Hippocampal formation (tissue), 2 donors: ENCODE measurements at places on chromosomes 3 and 15.
A peak's percentile ranks its signal among the peaks of the same experiment; 100 is the strongest.

GRCh38 chr3:99967796-99968195 is 146.5 kb downstream of the FILIP1L start:
- DNase-seq, result no peak

GRCh38 chr3:49495023-49495422 is 25.0 kb downstream of the DAG1 start:
- DNase-seq, result no peak

DNA sequence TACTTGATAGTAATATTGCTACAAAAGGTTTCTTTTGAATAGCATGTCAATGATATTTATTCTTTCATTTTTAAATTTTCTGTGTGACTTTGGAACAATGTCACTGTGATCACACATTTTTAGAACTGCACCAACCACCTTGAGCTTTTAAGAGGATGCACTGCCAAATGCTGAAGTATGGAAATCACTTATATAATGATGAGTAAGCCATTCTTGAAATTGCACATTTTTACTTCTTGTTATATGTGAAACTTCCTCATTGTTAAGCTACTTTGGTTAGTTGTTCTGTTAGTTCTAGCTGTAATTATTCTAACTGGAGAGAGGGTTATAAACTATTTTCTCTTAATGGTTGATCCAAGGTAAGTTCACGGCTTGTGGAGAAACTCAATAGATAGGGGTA is 547.5 kb downstream of the ZIC1 start:
- DNase-seq, result no peak

DNA sequence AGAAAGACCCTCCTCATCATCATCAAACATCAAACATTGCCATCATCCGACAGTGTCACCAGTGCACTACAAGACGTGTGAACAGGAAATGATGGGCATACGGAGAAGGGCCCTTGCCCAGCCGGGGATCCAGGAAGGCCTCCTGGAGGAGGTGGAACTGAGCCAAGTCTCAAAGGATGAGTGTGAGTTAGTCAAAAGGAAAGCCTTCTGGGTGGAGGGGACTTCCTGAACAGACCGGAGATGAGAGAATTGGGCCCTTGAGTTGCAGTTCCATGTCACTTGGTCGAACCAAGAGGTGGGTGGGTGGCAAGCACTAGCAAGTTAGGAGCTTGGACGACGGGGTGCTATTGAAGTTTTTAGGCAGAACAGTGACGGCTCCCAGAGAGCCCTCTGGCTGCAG is 8.5 kb downstream of the SEMA4B start:
- DNase-seq, result no peak

DNA sequence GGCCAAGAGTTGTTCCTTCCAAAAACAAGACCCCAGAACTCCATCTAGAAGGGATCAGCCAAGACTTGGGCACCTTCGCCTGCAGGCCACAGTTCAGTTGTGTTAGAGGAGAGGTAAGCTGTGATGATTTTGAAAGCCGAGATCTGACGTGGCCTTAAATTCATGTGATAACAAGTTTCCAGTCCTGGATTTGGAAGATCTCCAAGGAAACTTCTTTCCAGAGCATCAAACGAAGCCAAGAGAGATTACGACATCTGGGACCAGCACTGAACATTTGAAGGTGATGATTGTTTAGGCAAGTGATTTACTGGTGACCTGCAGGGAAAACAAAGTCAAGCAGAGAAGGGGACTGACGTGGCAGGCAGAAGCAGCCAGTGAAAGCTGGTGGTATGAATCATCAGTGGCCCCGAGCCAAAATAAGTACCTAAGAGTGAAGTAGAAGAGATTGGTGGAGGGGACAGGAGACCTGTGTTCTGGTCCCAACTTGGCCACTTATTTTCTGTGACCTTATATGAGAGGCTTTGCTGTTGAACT is 339.0 kb upstream of the PROK2 start:
- no peak for DNase-seq

- no peak for DNase-seq
Measured at GRCh38 chr15:80554560-80554959, 140.6 kb upstream of the ABHD17C start.

DNA sequence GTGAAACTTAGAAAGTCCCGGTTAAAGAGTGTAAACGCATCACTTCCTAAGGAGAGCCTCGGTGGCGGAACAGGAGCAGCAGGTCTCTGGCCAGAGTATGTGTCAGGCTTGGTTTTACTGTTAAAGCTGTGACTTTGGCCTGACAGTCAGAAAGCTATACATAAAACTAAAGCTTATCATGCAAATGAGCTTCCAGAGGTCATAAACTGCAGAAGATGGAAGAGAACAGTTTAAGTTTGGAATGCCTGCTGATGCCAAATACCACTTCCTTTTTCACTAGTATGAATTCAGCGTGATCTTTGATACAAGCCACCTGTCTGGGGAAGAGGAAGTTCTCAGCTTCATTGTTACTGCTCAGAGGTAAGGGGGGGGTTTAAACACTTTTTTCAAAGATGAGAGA is 125.1 kb upstream of the CTDSPL start:
- no peak for DNase-seq

DNA sequence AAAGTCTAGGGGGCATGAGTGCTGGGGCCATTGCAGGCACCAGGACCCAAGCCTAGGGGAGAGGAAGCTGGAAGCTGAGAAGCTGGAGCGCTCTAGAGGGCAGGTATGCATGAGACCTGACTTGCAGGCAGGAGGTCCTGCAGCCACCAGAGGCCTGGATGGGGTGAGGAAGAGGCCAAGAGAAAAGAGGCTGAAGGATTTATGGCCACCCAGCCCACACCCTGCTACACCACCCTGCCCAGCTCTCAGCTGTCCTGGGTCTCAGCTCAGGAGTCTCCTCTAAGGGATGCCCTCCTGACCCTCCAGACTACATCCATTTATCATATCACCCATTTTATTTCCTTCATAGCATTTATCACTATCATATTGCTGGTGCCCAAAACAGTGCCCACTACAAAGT is 36.5 kb downstream of the RPN1 start:
- no peak for DNase-seq

GRCh38 chr3:106806964-106807363 is 570.3 kb upstream of the CCDC54 start:
- DNase-seq, result no peak

- no peak for DNase-seq
Measured at GRCh38 chr15:40372981-40373380, 9.5 kb upstream of the KNSTRN start.

- DNase-seq, result no peak
Measured at GRCh38 chr3:13769422-13769821, 110.4 kb downstream of the WNT7A start.

DNA sequence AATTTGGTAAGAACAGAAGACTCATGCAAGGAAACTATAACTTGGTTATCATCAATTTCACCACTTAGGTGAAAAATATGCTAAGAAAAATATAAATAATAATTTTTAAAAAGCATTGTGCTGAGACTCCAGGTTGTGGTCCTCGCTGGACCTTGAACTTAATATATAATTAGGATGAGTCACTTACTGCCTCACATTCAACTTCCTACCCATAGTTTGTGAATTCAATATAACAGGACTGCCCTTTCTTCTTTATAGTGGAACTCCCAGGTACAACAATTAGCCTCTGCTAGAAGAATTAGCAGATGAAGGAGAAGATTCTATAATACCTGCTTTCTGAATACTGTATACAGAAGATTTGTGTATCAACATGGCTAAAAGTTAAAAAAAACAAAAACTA is 149.1 kb upstream of the SPRED1 start:
- DNase-seq, result no peak

DNA sequence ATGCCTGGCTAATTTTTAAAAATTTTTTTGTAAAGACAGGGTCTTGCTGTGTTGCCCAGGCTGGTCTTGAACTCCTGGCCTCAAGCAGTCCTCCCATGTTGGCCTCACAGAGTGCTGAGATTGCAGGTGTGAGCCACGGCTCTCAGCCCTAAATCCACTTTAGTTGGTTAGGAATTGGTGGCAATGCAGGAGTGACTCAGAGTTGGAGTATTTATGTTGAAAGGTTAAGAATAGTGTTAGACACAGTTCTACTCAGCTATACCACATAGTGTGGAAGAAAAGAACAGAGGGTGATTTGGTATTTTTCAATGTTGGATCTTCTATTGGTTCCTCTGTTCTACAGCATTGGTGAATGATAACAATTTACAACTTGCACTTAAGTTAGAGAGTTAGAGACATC is 7.6 kb downstream of the ZNF639 start:
- DNase-seq, result no peak

DNA sequence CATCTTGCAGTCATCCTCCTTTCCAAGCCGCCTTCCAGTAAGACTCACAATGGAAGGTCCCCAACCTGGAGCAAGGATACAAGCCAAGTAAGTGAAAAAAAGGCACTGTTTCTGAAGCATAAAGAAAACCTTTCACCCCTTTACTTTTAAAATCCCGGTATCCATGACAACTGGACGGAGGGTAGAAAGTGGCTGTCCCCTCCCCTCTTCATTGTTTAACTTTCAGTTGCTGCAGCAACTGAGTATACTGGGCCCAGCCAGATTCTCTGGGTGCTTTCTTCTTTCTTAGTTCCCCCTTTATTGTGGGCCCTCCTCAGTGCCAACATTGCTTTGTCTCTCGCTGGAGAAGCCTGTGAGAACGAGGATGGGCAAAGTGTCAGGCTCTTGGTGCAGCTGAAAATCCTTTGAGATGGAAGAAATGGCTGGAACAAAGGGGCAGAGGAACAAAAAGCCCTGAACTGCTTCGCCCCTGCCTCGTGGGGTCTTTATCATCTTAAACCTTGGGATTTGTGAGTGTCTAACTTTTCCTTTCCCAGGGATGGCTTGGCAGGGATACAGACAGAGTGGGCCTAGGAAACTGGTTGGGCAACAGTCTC is 224.0 kb upstream of the RGMA start:
- DNase-seq, result peak; percentile 64

GRCh38 chr15:57335719-57336118 is 40.6 kb upstream of the CGNL1 start:
- no peak for DNase-seq

GRCh38 chr3:16728770-16729745 is 123.8 kb upstream of the DAZL start:
- DNase-seq, result no peak

- no peak for DNase-seq
Measured at GRCh38 chr15:66462627-66463026, 34.9 kb downstream of the SNAPC5 start.

DNA sequence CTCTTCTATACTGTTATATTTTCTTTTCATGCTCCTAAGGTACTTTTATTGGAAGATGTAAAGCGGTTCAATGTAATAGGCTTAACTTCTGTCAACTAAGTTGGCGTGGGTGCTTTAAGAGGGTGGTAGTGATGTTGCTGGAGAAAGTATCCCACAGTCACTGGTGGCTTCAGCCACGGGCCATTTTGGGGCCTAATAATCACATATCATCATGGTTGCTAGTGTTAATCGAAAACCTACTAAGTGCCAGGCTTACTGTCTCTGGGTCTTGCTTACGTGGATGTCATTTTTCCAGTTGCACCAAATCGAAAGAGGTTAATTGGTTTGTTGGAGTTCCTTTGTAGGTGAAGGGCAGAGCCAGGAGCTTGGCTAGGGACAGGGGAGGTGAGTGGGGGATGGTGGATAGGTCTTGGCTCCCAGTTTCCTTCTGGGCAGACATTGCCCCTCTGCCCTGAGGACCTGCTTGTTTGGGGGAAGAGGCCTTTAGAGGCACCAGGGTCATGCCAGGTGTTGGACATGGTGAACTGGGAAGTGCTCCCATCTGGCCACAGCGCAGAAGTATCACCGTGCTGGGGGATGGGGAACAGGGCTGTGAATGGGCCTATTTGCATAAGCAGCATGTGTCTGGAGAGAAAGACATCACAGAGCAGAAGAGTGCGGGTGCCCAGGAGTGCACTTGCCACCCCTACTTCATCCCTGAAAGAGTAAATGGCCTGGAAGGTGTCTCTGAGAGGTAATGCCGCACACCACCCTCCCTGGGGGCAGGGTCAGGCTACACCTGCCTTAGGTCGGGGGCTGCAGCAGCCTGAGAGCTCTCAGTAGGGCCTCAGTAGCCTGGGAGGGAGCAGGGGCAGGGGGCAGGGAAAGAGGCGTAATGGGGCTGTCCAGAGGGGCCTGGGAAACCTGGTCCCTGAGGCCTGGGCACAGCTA is 62.4 kb upstream of the POLG start:
- no peak for DNase-seq

DNA sequence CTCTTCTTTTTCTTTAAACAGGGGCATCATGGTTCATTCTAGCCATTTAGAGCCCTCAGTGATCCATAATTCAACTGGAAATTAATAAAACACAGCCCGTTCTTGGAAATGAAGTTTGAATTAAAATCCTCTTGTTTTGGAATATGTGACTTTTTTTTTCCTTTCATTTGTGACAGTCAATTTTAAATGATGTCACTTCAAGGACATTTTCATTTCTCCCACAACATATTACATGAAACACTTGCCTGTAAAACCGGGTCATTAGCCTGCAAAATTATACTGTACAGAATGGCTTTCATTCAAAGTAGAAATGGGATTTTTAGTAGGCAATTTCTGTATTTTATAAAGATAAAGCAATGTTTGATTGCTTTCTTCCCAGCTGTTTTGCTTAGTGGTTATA is 789 bp upstream of the SEMA6D start:
- no peak for DNase-seq

- DNase-seq, result no peak
Measured at GRCh38 chr15:62453981-62454380, 288.9 kb upstream of the C2CD4B start.

- no peak for DNase-seq
Measured at GRCh38 chr3:55160241-55160983, 232.6 kb upstream of the LRTM1 start.

GRCh38 chr15:92578096-92578835 is 77.3 kb downstream of the FAM174B start:
- DNase-seq, result no peak
